ENCODE measurements at places on chromosomes 5 and 9.
A peak's percentile ranks its signal among the peaks of the same experiment; 100 is the strongest.

GRCh38 chr5:81642210-81642609, 108.7 kb downstream of the SSBP2 start:
- DNase-seq: no peak

GRCh38 chr5:174336479-174336878, 291.0 kb downstream of the NSG2 start:
- no peak for DNase-seq

DNA sequence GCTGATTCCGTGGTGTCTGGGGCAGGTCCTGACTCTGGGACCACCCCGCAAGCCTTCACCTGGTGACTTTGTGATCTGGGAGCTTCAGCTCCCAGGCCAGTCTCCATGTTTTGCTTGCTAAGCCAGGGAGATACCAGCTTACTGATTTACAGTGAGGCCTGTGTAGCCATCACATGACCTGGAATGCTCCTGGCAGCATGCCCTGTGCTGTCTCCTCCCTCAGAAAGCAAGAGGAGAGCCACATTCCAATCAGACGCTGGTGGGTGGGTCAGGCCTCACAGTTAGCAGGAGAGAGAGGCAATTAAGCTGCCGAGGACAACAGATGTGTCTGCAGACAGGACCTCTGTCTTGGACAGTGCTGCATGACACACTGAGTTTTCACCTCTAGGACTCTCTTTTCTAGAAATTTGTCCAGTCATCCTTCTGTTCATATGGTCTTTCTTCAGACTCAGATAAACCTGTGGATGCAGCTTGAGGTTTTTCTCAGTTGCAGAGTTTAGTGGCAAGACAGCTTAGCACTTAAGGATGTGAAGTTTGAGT, 24.4 kb upstream of the GRPEL2 start:
- DNase-seq: no peak

DNA sequence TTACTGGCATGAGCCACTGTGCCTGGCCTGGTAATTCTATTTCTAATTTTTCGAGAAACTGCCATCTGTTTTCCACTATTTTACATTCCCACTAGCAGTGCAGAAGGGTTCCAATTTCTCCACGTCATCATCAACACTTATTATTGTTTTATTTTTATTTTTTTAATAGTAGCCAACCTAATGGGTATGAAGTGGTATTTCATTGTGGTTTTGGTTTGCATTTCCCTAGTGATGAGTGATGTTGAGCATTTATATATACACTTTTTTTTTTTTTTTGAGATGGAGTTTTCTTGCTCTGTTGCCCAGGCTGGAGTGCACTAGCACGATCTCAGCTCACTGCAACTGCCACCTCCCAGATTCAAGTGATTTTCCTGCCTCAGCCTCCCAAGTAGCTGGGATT, 28.3 kb downstream of the WWC1 start:
- no peak for DNase-seq

DNA sequence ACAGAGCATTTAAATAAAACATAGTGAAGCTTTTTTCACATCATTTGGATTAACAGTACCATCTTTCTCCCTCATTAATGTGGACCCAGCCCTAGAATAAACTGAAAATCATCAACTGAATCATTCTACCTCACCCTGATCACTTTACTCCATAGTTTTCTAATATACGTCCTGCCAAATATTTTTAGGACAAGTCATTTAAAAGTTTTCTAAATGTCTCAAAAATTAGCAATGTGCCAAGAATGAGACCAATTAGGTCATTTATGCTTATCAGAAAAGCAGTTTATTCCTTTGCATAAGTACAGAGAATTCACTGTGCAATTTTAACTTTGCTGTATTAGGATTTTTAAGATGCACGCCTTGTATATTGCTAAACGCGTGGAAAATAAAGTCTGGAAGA, 284.4 kb downstream of the PIK3R1 start:
- DNase-seq: no peak

DNA sequence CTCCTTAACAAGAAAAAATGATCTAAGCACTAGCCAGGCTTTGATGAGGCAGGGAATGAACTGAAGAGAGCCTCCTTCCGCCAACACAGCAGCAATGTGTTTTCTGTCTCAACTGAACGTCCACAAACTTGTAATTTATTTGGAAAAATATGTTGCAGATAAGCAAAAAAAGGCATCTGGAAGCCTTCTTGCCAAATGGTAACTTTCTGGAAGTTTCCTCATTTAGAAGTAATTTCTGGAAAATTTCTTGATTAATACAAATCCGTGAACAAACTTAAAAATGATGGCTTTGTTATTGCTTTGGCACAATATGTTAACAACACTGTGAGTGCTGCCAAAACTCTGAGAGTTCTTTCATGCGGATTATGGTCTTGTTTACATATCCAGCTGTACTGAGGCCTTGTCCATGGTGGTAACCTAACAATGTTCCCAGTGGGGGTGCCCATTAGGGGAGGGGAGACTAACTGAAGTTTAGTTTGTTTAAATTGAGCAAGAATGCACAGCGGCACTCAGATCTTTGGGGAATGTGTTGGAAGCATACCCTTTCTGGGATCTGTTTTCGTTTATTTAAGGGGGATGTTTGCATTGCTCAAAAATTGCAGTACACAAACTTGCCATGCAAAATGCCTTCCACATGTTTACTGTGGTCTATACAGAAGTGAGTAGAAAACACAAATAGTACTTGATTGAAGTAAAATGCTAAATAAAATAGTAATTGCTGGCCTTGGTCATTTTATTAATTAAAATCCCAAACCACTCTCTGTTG, 334.7 kb downstream of the NR2F1-AS1 start:
- DNase-seq: no peak

DNA sequence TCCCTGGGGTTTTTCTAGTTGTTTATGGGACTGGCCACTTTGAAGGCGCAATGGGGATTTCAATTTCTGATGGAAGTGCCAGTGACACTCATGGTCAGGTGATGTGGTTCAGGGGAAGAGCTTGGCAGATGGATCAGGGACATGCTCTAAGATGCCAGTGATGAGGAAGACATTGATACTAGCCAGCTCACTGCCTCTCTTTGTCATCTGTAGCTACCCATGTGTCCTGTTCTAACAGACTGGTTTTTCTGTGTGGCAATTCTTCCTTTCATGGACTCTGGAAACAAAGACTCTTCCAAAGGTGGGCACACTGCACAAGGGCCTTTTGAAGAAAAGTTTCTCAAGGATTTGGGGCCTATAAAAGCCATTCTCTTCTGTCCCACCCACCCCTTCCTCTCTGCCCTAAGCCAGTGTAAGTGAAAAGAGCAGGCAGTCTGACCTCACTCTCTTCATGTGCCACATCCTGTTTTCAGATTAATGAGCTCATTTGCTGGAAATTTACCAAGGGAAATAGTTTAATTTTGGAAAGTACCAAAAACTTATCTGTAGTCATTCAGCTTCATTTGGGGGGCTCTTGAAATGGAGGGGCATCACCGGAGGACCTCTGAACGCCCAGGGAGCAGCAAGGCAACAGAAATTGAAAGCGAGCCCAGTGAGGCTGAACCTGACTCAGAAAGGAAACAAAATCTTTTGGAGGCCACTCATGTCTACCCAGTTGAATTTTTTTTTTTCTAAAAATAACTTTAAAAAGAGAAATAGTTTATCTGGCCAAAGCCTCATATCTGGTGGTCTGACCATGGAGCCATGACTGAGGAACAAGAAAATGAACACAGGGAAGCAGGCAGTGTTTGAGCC, 4.9 kb upstream of the TRAF1 start:
- DNase-seq: peak; percentile 49

- DNase-seq: no peak
These were observed 278.1 kb downstream of the AOPEP start for GRCh38 chr9:95004411-95005277.

- DNase-seq: peak; percentile 82
These were observed at the start of the genes BRD8 and KIF20A for GRCh38 chr5:138178516-138179276. TSS of gene BRD8 (minus strand) at chr5:138178630. CDS start at chr5:138178614, 16 bp downstream. TSS of gene KIF20A (plus strand) at chr5:138179112. CDS start at chr5:138179681, 569 bp downstream.

GRCh38 chr9:12212860-12213259, 480.3 kb upstream of the TYRP1 start:
- no peak for DNase-seq

DNA sequence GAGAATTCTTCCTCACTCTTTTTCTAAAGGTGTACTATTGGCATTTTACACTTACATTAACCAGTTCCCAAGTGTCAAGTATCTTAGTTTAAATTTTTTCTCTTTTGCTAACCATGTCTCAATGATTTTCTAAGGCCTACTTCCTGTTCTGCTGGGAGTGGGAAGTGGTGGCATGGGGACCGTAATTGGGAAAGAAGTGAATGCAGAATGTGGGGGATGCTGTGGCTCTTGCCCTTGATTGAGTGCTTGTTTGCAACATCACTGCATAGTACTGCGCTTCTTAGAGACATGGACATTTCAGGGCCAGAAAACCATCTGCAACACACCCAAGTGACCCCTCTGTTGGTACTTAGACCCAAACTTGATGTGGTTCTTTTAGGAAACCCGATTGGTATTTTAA, 32.8 kb downstream of the MRRF start:
- no peak for DNase-seq

DNA sequence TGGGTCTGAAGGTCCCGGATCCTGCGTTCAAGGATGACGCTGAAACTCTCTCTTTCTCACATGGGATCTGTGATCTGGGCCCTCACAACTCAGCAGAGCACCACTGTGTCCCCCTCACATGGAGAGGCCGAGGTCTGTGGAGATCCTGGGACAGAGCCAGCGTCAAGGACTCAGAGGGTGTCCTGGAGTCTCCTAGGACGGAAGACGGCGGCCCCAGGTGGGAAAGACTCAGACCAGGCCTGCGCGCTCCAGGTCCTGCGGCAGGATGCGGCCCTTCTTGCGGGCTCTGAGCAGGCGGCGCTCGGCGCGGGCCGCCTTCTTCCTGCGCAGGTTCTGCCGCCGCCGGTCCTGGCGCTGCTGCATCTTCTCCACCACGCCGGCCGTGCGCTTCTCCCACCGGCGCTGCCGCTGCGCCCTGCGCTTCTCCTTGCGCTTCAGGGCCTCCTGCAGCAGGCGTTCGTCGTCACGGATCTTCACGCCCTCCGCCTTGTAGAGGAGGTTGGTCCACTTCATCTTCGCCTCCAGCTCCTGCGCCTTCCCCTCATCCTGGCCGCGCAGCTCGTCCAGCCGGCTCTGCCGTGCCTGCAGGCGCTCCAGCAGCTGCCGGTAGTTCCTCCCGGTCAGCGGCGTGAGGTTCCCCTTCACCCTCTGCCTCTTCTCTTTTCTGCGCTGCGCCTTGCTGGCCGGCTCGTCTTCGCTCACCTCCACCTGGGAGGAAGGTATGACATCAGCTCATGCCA, 4.2 kb downstream of the SURF6 start:
- DNase-seq: no peak

- no peak for DNase-seq
These were observed 77.5 kb upstream of the ZNF169 start for GRCh38 chr9:94181408-94182181.

GRCh38 chr5:37005252-37005651, 128.7 kb downstream of the NIPBL start:
- DNase-seq: no peak

GRCh38 chr9:37512437-37512836, 26.7 kb downstream of the POLR1E start:
- no peak for DNase-seq

GRCh38 chr5:67173959-67174358, 22.6 kb downstream of the CD180 start:
- DNase-seq: no peak

GRCh38 chr5:59246145-59246869, 647.2 kb downstream of the PDE4D start:
- no peak for DNase-seq

DNA sequence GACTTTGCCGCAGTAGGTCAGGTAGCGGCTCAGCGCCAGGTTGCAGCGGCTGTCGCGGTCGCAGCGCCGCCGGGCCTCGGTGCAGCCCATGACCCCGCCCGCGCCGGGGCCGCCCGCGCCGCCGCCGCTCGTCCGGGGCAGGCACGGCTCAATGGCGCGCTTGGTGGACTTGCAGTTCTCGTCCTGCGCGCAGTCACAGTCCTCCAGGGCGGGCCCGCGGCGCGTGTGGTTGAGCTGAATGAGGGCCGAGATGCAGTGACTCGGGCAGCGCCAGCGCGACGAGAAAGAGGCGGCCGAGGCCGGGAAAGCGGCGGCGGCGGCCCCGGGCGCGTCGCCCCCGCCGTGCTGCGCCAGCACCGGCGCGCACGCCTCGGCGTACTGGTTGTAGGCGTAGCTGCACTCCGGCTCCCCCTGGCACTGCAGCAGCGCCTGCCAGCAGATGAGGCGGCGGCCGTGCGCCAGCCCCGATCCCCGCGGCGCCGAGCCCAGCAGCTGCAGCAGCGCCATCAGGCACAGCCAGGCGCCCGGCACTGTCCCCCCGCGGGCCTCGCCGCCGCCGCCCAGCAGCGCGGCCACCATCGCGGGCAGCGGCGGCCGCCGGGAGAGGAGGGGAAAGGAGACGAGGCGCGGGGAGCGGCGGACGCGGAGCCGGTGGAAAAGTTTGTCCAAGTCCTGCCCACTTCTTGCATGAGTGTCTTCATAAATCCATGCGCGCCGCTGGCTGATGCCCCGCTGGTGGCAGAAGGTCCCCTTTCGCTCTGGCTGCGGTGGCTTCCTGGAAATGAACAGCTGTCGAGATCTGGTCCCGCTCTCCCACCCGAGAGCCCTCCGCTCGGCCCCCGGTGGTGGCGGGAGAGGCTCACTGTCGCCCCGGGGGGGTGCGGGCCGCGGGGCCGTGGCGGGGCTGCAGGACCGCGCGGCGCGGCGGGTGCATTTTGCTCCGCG, 833 bp downstream of the GAS1 start:
- DNase-seq: no peak

DNA sequence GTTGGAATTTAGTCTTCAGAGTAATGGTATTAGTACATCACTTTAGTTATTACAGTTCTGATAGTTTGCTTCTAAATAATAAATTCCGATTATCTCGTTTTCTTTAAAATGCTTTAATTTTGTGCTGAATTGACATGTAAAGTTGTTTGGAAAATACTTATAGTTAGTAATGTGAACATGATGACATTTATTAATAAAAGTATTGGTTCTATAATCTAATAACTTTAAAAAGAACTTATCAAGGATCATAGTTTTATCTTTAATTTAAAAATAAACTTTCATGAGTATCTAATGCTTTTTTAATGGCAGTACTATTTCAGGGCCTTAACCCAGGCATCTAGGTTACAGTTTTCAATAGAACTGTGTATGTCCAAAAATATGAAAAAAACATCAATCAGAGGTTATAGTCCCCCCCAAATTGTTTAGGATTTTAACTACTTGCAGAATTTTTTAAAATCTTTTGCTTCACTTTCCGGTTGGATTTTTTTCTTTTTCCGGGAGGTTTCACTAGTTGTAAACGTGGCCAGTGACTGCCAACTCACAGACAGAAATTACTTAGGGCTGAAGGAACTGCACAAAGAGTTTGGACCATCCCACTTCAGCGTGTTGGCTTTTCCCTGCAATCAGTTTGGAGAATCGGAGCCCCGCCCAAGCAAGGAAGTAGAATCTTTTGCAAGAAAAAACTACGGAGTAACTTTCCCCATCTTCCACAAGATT, 680 bp downstream of the GPX8 start:
- DNase-seq: no peak

- no peak for DNase-seq
These were observed 137.3 kb upstream of the ANKH start for GRCh38 chr5:15008921-15009320.

- DNase-seq: no peak
These were observed 47.1 kb downstream of the CAST start for GRCh38 chr5:96709152-96709821.

Data from activated naive CD8-positive, alpha-beta T cell treated with anti-CD3 and anti-CD28 coated beads, Interleukin-2, amount 50 U/mL, for 16 hours (primary cell).